ENCODE measurements at places on chromosomes 12 and 14. TPM values are rescaled to one million over a fixed set of nuclear protein-coding genes. Genes with fewer than 3 reads are reported as not detected.

- peak overlapping the region; percentile 59 for H3K27ac ChIP-seq
- no peaks in the 10 kb centered on the region for H3K27me3 ChIP-seq
- H3K4me1 ChIP-seq: peaks cover 85% of the 10 kb centered on the region
- no peak overlapping the region for H3K4me3 ChIP-seq
- DNase-seq: peak; percentile 62
Measured at GRCh38 chr14:72646861-72647528, 246.9 kb downstream of the DPF3 start.

GRCh38 chr12:12899530-12900380, 8.4 kb downstream of the GPRC5A start:
- peak overlapping the region; percentile 32 for H3K4me3 ChIP-seq
- peak; percentile 82 for DNase-seq
- peaks cover 84% of the 10 kb centered on the region for H3K4me1 ChIP-seq
- H3K36me3 ChIP-seq: peaks cover 43% of the 10 kb centered on the region
- H3K27me3 ChIP-seq: no peaks in the 10 kb centered on the region

The SLC25A21 gene
- 0.87 TPM for total RNA-seq

The MAPKAPK5 gene
- total RNA-seq: 78.2 TPM

The CCDC175 gene
- total RNA-seq: not detected

The CGRRF1 gene
- total RNA-seq: 31.3 TPM

- DNase-seq: peak; percentile 30
- H3K4me1 ChIP-seq: peaks cover 46% of the 10 kb centered on the region
- peak overlapping the region; percentile 94 for H3K4me3 ChIP-seq
Measured at GRCh38 chr12:104457746-104458693, 1.3 kb downstream of the CHST11 start.

DNA sequence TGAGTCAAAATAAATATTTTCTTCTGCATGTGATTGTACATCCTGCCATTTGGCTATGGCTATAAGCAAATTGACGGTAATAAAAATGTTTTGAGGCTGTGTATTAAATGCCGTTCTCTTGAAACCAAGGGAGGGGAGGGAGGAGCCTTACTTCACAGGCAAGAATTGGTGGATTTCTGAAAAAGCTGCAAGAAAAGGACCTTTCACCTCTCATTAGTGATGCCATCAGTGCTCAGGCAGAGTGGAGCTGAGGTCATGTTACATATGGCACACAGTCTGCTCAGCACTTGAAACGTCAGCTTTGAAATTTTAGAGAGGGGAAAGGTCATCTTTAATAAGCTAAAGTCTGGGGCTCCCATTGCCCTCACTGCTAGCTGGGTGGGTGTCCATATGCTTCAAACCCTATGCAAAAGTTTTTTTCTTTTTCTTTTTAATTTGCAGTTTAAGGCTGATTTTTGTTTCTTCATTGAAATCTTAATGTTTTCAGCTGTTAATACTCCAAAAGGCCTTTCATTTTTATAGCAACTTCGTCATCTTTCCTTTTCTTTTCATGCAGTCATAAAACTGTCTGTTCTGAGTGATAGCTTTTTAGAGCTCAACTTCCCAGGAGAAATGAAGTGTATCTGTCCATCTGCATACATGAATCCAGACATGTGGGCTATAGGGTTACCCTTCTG, 9.8 kb upstream of the SIX1 start:
- no peaks in the 10 kb centered on the region for H3K36me3 ChIP-seq
- peak; percentile 83 for DNase-seq
- peak overlapping the region; percentile 80 for H3K4me3 ChIP-seq
- peaks cover 31% of the 10 kb centered on the region for H3K4me1 ChIP-seq

- H3K27ac ChIP-seq: no peak overlapping the region
- H3K36me3 ChIP-seq: no peaks in the 10 kb centered on the region
Measured at GRCh38 chr12:98020376-98020775, 495.0 kb upstream of the TMPO start.

GRCh38 chr14:99758872-99759545, 34.2 kb upstream of the EML1 start:
- no peaks in the 10 kb centered on the region for H3K36me3 ChIP-seq
- peak overlapping the region; percentile 95 for H3K27ac ChIP-seq
- no peak overlapping the region for H3K4me3 ChIP-seq
- H3K27me3 ChIP-seq: no peaks in the 10 kb centered on the region
- no peak for DNase-seq

GRCh38 chr12:76804435-76804976, 40.6 kb downstream of the ZDHHC17 start:
- DNase-seq: no peak
- no peak overlapping the region for H3K27ac ChIP-seq
- peaks cover 21% of the 10 kb centered on the region for H3K36me3 ChIP-seq
- H3K4me1 ChIP-seq: no peaks in the 10 kb centered on the region
- H3K4me3 ChIP-seq: no peak overlapping the region

The EFCAB11 gene
- 10.0 TPM for total RNA-seq

The CLEC4A gene
- not detected for total RNA-seq

DNA sequence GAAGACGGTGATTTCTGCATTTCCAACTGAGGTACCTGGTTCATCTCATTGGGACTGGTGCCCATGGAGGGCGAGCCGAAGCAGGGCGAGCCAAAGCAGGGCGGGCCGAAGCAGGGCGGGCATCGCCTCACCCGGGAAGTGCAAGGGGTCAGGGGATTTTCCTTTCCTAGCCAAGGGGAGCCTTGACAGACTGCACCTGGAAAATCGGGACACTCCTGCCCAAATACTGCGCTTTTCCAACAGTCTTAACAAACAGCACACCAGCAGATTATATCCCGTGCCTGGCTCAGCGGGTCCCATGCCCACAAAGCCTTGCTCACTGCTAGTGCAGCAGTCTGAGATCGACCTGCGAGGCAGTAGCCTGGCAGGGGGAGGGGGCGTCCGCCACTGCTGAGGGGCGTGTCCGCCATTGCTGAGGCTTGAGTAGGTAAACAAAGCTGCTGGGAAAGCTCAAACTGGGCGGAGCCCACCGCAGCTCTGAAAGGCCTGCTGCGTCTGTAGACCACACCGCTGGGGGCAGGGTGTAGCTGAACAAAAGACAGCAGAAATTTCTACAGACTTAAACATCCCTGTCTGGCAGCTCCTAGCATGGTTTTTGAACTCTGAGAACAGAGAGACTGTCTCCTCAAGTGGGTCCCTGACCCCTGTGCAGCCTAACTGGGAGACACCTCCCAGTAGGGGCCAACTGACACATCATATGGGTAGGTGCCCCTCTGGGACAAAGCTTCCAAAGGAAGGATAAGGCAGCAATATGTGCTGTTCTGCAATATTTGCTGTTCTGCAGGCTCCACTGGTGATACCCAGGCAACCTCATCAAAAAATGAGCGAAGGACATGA, 77.2 kb downstream of the BAZ1A start:
- peaks cover 30% of the 10 kb centered on the region for H3K36me3 ChIP-seq
- H3K4me3 ChIP-seq: no peak overlapping the region
- H3K27me3 ChIP-seq: no peaks in the 10 kb centered on the region
- DNase-seq: no peak

DNA sequence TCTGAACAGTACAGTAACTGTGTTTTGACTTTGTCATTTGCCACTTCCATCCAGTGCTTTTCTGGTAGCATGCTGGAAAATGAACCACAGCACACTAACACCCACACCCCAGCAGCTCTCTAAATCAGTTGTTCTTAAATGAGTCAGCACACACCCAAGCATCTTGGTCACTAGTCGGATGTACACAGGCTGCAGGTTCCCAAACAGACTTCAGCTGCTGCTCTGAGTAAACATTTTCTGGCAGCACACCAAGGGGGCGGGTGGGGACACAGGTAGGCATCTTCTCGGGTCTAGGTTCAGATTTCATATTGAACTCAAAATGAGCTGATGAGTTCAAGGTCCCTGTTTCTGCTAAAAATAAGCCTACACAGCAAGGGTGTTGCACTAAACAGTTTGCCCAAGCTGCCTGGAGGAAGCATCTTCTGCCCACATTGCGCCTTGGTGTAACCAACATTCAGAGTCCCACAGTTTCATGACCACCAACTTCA, 39.8 kb downstream of the IFNG start:
- peak; percentile 9 for DNase-seq
- no peak overlapping the region for H3K27ac ChIP-seq
- no peaks in the 10 kb centered on the region for H3K36me3 ChIP-seq
- peaks cover 17% of the 10 kb centered on the region for H3K27me3 ChIP-seq

GRCh38 chr12:93729934-93730333, 52.8 kb downstream of the CRADD start:
- DNase-seq: no peak
- H3K27me3 ChIP-seq: no peaks in the 10 kb centered on the region
- no peak overlapping the region for H3K27ac ChIP-seq
- H3K4me3 ChIP-seq: no peak overlapping the region

GRCh38 chr14:85482552-85482951, 47.4 kb upstream of the FLRT2 start:
- H3K4me1 ChIP-seq: no peaks in the 10 kb centered on the region
- no peaks in the 10 kb centered on the region for H3K36me3 ChIP-seq
- no peak overlapping the region for H3K27ac ChIP-seq

GRCh38 chr12:10122689-10123088, 7.3 kb downstream of the CLEC7A start:
- H3K27ac ChIP-seq: no peak overlapping the region
- H3K4me3 ChIP-seq: no peak overlapping the region
- DNase-seq: no peak
- H3K36me3 ChIP-seq: no peaks in the 10 kb centered on the region
- no peaks in the 10 kb centered on the region for H3K27me3 ChIP-seq

DNA sequence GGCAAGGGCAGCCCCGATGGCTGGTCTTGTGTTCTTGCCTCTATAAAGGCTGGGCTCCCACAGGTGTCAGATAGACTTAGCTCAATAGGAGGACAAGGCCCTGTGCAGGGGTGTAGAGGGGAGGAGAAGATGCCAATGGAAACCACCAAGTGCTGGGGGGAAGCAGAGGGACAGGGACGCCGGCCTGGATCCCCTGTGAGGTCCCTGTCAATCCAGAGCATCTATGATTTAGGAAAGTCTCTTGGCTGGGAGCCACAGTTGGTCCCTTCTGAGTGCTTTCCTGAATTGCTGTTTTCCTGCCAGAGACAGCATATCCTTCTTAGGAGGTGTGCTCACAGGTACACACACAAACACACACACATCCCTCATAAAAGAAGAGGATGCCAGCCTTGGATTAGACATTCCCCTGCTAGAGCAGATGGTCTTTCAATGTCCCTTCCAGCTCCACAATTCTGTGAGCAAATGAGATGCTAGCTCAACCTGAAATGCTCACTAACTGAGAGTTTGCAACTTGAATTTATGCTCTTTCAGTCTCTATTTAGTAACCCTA, 62.7 kb downstream of the TTC7B start:
- DNase-seq: no peak
- H3K4me3 ChIP-seq: no peak overlapping the region
- H3K27ac ChIP-seq: no peak overlapping the region
- H3K36me3 ChIP-seq: no peaks in the 10 kb centered on the region
- peaks cover 6% of the 10 kb centered on the region for H3K4me1 ChIP-seq

- no peak overlapping the region for H3K27ac ChIP-seq
- H3K4me3 ChIP-seq: no peak overlapping the region
- H3K27me3 ChIP-seq: no peaks in the 10 kb centered on the region
- peak; percentile 40 for DNase-seq
Measured at GRCh38 chr14:102786768-102787167, 9.5 kb downstream of the TRAF3 start.

The OR4E1 gene
- total RNA-seq: not detected

The SERPINA4 gene
- total RNA-seq: not detected
